ENCODE measurements at places on chromosomes 6 and 20. TPM values are rescaled to one million over a fixed set of nuclear protein-coding genes. Genes with fewer than 3 reads are reported as not detected.

The TRIM40 gene
- total RNA-seq = not detected

The PHACTR1 gene
- 5.8 TPM for total RNA-seq

The OPRM1 gene
- total RNA-seq = not detected

DNA sequence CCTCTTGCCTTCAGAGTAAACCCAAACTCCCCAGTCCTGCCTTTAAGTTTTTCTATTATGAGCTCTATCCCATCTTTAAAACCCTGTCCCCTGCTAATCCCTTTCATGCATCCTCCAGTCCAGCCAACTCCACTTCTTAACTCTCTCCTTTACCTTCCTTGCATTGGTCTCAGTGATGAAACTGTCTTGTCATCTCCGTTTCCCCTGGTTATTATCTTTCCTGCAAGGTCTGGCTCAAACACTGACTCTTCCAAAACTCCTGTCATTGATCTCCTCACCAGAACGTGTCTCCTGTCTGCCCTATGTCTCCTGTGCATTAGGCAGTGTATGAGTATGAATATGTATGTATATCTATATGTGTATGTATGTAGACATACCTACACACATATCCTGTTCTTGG lies 11.8 kb upstream of the FNDC1 start:
- no peak for DNase-seq

GRCh38 chr6:136723780-136724179 lies 68.5 kb downstream of the MAP3K5 start:
- DNase-seq = no peak

- DNase-seq = no peak
These were observed 125.4 kb downstream of the GMPR start for GRCh38 chr6:16363749-16364148.

The TINAG gene
- total RNA-seq = not detected

DNA sequence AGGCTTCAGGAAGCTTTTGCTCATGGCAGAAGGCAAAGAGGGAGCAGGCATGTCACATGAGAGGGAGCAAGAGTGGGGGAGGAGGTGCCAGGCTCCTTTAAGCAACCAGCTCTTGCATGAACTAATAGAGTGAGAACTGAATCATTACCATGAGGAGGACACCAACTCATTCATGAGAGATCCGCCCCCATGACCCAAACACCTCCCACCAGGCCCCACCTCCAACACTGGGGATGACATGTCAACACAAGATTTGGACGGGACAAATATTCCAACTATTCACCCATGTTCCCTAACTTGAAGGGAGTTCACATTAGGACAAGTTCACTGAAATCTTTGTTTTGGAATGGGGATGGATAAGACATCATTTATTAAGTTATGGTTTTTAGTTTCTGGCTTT lies 155.2 kb upstream of the ESR1 start:
- DNase-seq = no peak

DNA sequence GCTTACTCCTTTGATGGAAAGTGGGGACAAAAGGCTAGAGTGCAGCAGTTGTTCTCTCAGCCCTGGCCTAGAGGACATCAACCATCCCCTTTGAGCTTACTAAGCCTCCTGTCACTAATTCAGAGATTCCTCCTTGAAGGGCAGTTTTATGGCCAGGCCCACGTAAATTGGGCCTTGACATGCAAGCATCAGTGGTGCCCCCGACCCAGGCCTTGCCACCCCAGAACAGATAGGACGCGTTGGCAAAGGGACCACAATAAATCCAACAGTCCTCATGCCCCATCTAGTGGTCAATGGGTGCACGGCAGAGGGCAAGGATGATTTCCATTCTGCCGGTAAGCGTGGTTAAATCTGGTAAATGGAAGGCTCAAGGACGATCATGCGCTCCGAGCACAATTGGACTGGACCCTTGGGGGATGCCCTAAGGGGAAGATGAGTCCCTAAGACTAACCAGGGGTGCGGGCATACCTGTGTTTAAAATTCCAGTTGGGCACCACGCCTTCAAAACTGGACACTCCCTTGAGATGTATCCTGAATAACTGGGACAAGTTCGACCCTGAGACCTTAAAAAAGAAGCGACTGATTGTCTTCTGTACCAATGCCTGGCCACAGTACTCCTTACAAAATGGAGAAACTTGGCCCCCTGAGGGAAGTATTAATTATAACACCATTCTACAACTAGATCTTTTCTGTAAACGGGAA lies 32.6 kb downstream of the CEP85L start:
- DNase-seq = no peak

DNA sequence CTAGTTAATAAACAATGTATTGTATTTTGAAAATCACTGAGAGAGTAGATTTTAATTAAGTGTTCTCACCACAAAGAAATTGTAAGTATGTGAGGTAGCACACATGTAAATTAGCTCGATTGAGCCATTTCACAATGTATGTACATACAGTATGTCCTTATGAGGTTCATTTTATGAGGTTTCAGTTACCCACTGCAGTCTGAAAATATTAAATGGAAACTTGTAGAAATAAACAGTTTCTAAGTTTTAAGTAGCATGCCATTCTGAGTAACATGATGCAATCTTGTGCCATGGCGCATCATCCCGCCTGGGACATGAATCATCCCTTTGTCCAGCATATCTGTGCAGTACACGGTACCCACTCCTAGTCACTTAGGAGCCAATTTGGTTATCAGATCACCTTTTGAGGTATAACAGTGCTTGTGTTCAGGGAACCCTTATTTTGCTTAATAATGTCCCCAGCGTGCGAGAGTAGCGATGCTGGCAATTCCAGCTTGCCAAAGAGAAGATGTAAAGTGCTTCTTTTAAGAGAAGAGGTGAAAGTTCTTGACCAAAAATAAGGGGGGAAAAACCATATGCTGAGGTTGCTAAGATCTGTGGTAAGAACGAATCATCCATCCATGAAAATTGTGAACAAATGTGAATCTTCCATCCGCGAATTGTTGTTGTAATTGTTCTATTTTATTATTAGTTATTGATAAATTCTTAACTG lies 64.7 kb downstream of the KCNS1 start:
- no peak for DNase-seq

GRCh38 chr20:45630371-45630770 lies 713 bp downstream of the WFDC9 start:
- DNase-seq = no peak

DNA sequence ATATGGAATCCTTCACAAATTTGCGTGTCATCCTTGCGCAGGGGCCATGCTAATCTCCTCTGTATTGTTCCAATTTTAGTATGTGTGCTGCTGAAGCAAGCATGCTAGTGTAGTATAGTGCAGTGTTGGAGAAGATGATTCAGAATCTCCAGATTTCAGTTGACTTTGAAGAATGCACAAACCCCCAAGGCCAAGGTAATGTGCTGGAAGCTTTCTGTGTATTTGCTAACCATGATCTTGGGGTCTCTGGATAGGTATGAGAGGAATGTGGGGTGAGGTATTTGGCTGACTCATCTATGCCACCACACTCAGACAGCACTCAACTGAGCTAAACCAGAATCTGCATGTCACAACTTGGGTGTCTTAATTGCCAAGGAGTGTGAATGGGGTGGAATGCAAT lies 42.6 kb upstream of the DEK start:
- DNase-seq = no peak

The GRM1 gene
- under 0.01 TPM for total RNA-seq

The WFDC5 gene
- not detected for total RNA-seq

DNA sequence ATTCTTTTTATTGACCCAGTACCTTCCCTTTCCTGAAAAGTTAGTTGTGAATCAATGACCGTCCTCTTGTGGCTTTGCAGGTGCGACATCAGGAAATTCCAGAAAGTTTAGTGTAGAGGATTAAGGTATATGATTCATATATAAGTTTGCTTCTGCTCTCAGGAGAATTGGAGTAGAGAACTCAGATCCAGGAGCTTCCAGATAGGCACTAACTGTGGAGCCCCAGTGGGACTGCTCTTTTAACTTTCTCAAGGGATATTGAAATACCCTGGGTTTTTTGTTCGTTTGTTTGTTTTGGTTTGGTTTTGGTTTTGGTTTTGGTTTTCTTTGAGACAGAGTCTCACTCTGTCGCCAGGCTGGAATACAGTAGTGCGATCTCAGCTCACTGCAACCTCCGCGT lies 9.5 kb downstream of the TAAR2 start:
- DNase-seq = no peak

DNA sequence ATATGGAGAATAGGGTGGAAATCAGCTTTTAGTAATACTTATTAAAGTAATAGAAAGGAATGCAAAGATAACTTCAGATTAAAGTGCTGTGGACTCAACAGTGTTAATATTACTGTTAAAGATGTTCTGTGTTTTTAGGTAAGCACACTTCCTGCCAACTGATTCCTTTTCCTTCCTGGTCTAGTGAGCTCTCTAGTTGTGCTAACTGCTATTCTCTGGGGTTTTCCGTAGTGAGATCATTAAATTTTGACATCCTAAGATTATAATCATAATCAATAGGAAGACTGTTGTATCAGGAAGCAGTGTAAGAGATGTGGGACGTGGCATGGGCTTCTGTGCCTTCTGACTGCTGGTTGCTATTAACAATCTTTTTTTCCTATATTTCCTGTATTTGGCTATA lies 1.2 kb upstream of the TMEM217 start:
- peak; percentile 69 for DNase-seq

DNA sequence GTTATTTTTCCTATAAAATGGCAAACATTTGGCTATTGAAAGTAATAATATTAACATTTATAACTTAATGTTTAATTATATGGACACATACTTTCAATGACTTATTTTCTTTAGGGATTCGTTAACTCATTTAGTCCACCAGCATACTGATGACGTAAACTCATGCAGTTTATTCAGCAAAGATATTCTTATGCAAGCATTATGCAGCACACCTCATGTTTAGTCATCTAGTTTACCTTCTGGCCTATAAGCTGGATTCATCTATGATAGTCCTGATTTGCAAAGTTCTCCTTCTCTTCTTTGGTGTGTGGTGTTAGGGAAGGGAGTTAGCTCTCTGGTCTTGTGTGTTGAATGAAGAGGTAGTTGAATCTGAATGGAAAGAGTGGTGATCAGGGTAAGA lies 60.0 kb downstream of the OR2J2 start:
- no peak for DNase-seq

The DEFB128 gene
- not detected for total RNA-seq

The CLDN20 gene
- not detected for total RNA-seq

DNA sequence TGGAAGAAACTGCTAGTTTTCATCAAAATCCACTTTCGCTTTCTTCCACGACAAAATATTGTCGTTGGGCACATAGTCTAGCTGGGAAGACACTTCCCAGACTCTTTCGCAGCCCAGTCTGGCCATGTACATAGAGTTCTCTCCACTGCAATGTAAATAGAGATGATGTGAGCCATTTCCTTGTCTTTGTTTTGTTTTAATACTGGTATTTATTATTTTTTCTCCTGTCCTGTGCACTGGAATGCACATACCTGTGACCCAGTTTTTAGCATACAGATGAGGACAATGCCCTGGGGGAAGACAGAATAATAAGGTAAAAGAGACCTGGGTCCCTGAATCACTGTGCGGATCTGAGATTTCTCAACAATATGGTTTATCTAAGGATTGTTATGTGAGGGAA lies 149.5 kb upstream of the BMP5 start:
- peak; percentile 22 for DNase-seq

The VSTM2L gene
- 0.20 TPM for total RNA-seq

DNA sequence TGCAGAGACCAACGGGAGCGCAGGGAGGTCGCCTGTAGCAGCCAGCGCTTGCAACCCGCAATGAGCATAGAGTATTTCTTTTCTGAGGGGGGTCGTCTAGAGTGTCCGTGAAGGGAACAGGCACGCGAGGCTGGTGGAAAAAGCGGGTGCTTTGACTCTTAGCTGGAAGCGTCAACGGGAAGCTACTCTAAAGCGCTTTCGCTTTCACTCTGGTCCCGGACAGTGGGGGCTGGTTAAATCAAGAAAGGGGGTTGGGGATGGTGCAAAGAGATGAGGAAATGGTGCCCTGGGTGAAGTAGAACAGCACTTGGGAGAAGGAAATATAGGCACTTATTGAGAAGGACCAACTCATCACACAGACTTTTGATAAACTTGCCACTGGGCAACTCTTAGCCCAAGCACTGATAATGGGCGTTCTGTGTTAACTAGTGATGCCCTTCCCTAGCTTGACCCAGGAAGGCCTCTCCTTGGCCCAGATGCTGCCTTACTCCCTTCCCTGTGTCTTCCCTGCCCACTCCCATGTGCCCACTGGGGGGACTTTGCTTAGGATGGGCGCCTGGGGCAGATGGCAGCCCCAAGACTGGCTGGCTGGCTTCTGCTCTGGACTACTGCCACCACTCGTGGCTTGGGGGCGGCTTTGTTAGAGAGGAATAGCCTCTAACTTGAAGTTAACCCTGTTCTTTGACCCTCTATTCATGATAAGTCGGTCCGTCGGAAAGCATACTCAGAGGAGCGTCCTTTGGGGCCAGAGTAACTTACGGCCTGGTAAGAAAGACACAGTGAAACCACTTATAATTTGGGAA lies 585 bp downstream of the PSMB9 start:
- no peak for DNase-seq

- no peak for DNase-seq
These were observed 121.9 kb downstream of the MTHFD1L start for GRCh38 chr6:150987371-150987828.

DNA sequence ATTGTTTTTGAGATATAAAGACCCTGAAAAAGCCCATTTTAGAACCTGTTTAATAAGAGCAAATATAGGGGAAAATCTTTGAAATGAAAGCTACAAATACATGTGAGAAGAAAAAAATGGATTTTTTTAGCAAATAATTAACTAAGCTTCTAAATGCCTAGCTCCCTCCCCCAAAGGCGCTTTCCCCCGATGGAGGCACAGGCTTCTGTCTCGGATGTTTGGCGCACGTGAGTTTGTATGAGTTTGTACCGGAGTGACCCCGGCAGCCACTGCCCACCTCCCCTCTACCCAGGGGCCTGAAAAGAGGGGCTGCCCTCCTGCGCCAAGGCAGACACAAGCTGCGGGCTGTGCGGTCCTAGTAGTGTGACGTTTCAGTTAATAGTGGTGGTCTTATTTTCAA lies 50.4 kb upstream of the TMEM181 start:
- no peak for DNase-seq

- no peak for DNase-seq
These were observed 93.8 kb upstream of the LY86 start for GRCh38 chr6:6494677-6495076.

GRCh38 chr6:163188746-163189145 lies 225.8 kb upstream of the QKI start:
- no peak for DNase-seq

DNA sequence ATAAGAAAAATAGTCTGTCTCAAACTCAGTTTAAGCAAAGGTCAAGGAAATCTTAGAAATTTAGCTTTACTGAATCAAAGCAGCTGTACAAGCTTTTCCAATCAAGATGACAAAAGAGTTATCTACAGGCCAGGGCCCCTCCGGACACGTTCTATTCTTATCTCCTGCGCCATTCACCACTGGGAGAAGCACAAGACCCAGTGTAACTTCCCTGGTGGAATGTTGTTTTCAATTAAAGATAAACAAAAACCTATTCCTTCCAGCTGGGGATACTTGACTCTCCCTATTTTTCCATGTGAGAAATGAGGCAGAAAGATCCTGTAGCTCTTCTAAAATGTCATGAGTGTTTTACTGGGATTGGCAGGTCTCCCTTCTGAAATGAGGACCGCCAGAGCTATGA lies 123.3 kb downstream of the TBX18 start:
- DNase-seq = no peak

- DNase-seq = no peak
These were observed 25.2 kb upstream of the GTSF1L start for GRCh38 chr20:43752051-43752360.

GRCh38 chr20:2538931-2539720 lies 2.8 kb downstream of the TMC2 start:
- DNase-seq = no peak
